ENCODE measurements at places on chromosomes 3 and 15. TPM values are rescaled to one million over a fixed set of nuclear protein-coding genes. Genes with fewer than 3 reads are reported as not detected.
A peak's percentile ranks its signal among the peaks of the same experiment; 100 is the strongest.

GRCh38 chr15:83992324-83993031 is 243.1 kb upstream of the GOLGA6L4 start:
- H3K27me3 ChIP-seq, result peaks cover 6% of the 10 kb centered on the region
- no peaks in the 10 kb centered on the region for H3K36me3 ChIP-seq
- no peak overlapping the region for H3K27ac ChIP-seq

GRCh38 chr3:44252332-44252959 is 10.8 kb downstream of the TOPAZ1 start:
- peaks cover 11% of the 10 kb centered on the region for H3K27me3 ChIP-seq
- no peak for DNase-seq
- H3K27ac ChIP-seq, result no peak overlapping the region
- H3K36me3 ChIP-seq, result peaks cover 3% of the 10 kb centered on the region
- H3K4me1 ChIP-seq, result no peaks in the 10 kb centered on the region

GRCh38 chr3:134852893-134853351 is 57.9 kb downstream of the EPHB1 start:
- no peak overlapping the region for H3K27ac ChIP-seq
- H3K4me3 ChIP-seq, result no peak overlapping the region
- DNase-seq, result peak; percentile 6
- H3K36me3 ChIP-seq, result no peaks in the 10 kb centered on the region

DNA sequence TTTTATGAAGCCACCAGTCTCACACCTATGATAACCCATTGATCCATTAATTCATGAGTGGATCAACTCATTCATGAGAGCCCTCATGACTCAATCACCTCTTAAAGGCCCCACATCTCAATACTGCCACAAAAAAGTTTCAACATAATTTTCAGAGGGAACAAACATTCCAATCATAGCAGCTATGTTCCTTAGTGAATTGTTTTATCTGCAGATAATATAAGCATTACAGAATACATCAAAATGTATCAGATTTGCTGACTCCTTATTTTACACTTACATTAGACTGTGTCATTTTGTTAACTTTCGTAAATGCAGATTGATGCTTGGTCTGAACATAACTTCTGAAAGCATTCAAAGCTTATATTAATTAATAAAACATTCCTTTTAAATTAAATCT is 155.3 kb upstream of the MBNL1 start:
- H3K27ac ChIP-seq, result no peak overlapping the region
- no peaks in the 10 kb centered on the region for H3K27me3 ChIP-seq
- DNase-seq, result no peak
- H3K36me3 ChIP-seq, result no peaks in the 10 kb centered on the region
- no peak overlapping the region for H3K4me3 ChIP-seq
- H3K4me1 ChIP-seq, result no peaks in the 10 kb centered on the region

- H3K4me3 ChIP-seq, result no peak overlapping the region
- no peaks in the 10 kb centered on the region for H3K36me3 ChIP-seq
- H3K4me1 ChIP-seq, result peaks cover 11% of the 10 kb centered on the region
- DNase-seq, result no peak
- no peaks in the 10 kb centered on the region for H3K27me3 ChIP-seq
Observed at GRCh38 chr15:74312445-74313007, 54.9 kb downstream of the CYP11A1 start.

GRCh38 chr3:125140818-125141595 is 71.5 kb downstream of the SLC12A8 start:
- H3K36me3 ChIP-seq, result no peaks in the 10 kb centered on the region
- no peak for DNase-seq
- H3K27ac ChIP-seq, result no peak overlapping the region
- H3K27me3 ChIP-seq, result peaks cover 26% of the 10 kb centered on the region

TUSC7 gene
- total RNA-seq, result not detected

MEIS2 gene
- not detected for total RNA-seq

C2CD4A gene
- 0.14 TPM for total RNA-seq

COL6A6 gene
- not detected for total RNA-seq

Data from activated naive CD4-positive, alpha-beta T cell treated with anti-CD3 and anti-CD28 coated beads for 36 hours (primary cell).